RCC 7860 (cell line): ENCODE measurements at places on chromosomes 11 and 22.
A peak's percentile ranks its signal among the peaks of the same experiment; 100 is the strongest.

GRCh38 chr11:63443714-63444113 lies 47.3 kb downstream of the PLAAT5 start:
- DNase-seq = no peak

DNA sequence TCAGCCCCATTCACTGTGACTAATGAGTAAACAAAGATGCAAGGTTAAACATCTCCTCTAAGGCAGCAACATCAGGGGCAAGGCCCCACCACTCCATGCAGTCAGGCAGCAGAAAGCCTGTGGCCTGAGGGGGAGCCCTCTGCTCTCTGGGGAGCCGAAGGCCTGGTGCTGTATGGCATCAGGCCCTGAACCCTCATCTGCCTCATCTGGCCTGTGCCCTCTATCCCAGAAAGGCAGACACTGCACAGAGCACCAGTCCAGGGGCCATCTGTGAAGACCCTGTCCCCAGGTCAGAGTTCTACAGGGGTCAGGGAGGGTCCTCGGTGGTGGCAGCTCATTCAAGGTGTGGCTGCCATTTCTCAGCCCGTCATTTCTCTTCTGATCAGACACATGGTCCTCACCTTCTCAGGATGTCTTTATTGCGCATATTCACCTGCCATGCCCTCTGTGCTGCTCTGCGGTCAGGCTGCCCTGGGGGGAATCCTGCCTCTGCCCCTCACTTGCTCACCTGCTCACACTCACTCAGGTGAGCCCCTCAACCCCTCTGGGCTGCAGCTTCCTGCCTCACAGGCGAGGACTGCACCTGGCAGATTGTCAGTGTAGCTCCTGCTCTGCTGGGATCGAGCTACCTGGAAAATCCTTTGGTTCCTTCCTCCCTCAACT lies 103.1 kb upstream of the PITPNB start:
- no peak for DNase-seq

DNA sequence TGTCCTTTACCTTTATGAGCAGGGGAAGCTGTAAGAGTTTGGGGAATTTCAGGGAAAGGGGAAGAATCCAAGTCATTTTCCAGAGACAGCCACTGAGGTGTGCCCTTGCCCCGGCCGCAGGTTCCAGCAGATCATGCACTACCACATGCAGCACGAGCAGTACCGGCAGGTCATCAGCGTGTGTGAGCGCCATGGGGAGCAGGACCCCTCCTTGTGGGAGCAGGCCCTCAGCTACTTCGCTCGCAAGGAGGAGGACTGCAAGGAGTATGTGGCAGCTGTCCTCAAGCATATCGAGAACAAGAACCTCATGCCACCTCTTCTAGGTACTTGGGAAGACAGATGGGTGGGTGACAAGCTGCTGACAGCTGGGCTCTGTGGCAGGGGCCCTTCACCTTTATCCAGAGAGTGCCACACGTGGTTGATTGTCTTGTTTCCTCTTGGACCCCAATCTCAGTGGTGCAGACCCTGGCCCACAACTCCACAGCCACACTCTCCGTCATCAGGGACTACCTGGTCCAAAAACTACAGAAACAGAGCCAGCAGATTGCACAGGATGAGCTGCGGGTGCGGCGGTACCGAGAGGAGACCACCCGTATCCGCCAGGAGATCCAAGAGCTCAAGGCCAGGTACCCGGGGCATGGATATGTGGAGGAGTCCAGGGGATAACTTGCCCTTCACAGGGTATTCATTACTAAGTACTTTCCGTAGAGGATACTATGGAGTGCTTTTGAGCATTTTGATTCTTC lies 5.8 kb upstream of the HMBS start:
- no peak for DNase-seq

- DNase-seq = no peak
Measured at GRCh38 chr11:34218067-34218466, 112.6 kb downstream of the NAT10 start.

- no peak for DNase-seq
Measured at GRCh38 chr11:97570636-97571035, 1180.8 kb downstream of the JRKL start.

- DNase-seq = no peak
Measured at GRCh38 chr22:45320357-45320976, 10.7 kb downstream of the FAM118A start.

- peak; percentile 33 for DNase-seq
Measured at GRCh38 chr22:44623771-44624510, 78.1 kb upstream of the PRR5 start.

DNA sequence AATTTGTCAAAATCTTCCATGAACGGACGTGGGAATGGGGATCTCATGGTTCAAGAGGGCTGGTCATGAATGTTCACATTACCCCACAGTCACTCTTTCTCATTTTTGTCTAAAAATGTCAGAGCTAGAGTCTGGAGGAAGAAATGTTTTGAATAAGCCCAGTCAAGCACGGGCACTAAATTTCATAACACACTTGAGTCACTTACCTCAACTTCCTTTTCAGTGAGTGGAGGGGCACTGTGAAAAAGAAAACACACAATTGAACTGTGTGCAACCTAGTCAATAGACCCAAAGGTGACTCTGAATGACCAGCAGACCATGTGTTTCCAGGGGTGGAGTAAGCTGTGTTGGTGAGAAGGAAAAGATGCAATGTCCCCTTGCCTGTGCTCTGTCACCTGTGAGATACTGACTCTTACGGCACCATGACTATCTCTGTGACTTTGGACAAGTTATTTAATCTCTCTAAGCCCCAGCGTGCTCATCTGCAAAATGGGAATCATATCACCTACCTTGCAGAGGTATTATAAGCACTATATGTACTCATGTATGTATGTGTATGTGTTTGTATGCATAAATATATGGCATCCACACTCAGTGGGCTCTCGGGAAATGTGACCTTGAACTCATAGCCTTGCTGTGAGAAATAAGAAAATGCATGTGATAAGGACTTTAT lies 38.2 kb upstream of the LYVE1 start:
- no peak for DNase-seq

DNA sequence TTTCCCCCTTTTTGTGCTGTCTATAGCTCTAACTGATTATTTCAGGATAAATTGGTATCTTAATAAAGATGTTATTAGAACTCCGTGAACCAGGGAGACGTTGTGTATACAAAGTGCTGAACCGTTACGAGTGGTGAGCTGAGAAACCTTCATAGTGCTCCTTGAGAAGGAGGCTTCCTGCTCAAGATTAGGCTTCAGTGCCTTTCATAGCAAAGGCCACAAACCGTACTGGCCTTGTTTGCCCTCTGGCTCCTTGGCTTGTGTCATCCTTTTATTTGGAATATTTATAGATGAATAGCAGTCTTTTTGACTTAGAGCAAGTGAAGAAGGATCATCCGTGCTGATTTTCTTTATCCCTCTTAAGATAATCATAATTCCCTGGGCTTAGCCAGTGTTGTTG lies 16.3 kb downstream of the EIF3L start:
- no peak for DNase-seq

- DNase-seq = no peak
Measured at GRCh38 chr11:15858881-15859280, 497.5 kb downstream of the SOX6 start.

GRCh38 chr11:104549019-104549418 lies 349.2 kb downstream of the CASP12 start:
- DNase-seq = no peak

- DNase-seq = no peak
Measured at GRCh38 chr11:83480811-83481210, 194.6 kb upstream of the CCDC90B start.

- DNase-seq = no peak
Measured at GRCh38 chr11:116172156-116172555, 600.6 kb downstream of the BUD13 start.

DNA sequence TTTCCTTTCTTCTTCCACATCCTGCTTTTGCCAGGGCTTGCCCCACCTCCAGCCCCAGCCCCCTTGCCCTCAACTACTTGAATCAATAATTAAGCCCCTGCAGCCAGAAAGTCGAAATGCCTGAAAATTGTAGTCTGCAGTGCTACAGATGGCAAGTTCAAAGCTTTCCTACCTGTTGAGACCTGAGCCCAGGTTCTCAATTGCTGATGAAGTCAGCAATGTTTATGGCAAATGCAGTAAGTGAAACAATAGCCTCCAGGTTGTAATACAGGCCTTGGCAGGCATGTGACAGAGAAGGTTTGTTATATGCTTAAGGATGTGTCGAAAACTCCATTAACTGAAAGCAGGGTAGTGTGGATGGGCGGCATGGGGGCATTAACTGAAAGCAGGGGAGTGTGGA lies 181.1 kb upstream of the SESN3 start:
- DNase-seq = no peak

- DNase-seq = no peak
Measured at GRCh38 chr11:128725630-128726319, 31.9 kb downstream of the FLI1 start.

DNA sequence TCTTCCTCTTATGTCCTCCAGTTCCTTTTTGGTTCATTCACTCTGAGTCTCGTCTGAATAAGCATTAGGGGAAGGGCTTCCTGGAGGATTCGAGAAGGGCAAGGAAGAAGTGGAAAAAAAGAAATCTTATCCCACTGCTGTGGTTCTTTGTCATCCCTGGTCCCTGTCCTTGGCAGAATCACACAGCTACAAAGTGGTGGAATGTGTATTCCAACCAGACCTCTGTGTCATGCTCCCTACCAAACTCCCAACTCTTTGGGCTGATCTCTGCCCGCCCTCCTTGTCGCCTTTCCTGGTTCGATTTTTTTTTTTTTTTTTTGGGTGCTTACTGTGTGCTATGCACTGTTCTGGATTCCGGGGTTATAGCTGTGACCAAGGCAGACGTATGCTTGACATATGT lies 61.0 kb downstream of the TEAD1 start:
- DNase-seq = no peak

GRCh38 chr22:43126501-43127165 lies 16.1 kb downstream of the BIK start:
- DNase-seq = peak; percentile 85

DNA sequence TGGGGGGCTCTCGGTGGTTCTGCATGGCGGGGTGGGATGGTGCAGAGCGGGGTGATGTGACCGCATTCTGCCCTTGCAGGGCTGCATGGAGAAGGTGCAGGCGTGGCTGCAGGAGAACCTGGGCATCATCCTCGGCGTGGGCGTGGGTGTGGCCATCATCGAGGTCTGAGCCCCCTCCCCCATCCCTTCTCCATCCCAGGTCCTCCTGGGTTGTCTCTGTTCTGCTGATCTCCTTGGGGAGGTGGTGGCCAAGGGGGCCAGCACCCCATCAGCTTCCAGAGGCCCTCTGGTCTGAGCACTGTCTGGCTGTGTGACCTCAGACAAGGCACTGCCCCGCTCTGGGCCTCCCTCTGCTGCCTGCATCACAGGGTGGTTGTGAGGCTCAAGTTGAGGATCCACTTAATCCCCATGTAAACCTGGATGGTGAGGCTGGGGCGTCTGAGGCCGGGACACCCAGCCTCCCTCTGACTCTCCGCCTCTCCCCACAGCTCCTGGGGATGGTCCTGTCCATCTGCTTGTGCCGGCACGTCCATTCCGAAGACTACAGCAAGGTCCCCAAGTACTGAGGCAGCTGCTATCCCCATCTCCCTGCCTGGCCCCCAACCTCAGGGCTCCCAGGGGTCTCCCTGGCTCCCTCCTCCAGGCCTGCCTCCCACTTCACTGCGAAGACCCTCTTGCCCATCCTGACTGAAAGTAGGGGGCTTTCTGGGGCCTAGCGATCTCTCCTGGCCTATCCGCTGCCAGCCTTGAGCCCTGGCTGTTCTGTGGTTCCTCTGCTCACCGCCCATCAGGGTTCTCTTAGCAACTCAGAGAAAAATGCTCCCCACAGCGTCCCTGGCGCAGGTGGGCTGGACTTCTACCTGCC lies 53.3 kb downstream of the CD82 start:
- DNase-seq = no peak

DNA sequence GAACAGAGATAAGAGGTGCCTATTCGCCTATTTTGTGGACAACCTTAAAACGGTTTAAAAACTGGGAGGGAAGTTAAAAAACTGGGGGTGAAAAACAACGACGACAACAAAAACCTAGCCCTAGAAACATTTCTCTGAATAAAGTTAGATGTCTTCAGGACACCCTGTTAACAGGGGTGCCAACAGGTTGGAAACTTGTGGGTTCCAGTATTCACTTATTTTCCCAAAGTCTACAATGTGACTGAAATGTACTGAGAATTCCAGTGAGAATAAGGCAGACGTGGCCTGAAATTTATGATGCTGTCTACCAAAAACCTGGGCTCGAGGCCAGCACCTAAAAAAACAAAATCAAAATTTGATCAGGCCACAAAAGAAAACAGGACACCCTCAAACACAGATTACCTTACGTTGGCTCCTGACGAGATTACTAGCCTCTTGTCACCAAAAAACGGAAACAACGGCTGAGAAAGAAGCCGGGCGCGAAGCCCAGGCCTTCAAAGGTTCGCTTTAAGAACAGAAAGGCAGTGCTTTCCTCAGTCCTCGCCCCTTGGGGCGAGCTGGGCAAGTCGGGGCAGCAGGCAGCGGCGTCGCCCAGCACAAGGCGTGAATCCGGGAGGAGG lies 906 bp downstream of the CCDC90B start:
- no peak for DNase-seq

DNA sequence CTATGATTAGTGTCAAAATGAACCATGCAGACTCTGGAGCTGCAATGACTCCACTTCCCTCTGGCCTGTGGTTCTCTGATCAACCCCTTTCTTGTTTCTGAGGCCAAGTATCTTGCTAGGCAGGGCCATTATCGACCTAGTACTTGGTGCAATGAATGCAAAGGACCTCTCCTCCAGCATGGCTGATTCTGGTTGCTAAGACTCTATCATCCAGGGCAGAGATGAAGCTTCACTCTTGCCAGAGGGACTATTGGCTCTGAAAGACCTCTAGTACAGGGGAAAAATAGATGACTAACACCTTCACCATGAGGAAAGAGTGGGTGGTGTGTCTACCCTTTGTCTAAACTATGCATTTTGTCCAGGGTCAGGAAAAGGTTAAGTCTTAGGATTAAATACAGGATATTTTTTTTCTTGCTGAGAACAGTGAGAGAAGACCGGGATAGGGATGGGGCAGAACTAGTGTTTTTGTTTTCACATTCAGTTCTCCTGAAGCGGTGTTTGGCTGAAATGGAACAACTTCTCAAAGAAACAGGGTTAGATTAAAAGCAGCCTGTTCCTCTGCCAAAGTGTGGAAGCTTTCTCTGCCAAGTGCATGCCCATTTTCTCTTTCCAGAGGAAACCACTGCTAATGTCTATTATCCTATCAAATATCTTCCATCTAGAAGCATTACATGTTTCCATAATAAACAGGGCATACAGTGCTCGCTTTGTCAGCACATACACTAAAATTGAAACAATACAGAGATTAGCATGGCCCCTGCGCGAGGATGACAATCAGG lies 5.0 kb upstream of the MTFP1 start:
- peak; percentile 67 for DNase-seq

- DNase-seq = no peak
Measured at GRCh38 chr11:9092853-9093778, 1.7 kb upstream of the SCUBE2 start.

- DNase-seq = no peak
Measured at GRCh38 chr22:29331213-29331612, 15.7 kb upstream of the RASL10A start.

- no peak for DNase-seq
Measured at GRCh38 chr22:37672206-37672919, 3.1 kb upstream of the LGALS1 start.

DNA sequence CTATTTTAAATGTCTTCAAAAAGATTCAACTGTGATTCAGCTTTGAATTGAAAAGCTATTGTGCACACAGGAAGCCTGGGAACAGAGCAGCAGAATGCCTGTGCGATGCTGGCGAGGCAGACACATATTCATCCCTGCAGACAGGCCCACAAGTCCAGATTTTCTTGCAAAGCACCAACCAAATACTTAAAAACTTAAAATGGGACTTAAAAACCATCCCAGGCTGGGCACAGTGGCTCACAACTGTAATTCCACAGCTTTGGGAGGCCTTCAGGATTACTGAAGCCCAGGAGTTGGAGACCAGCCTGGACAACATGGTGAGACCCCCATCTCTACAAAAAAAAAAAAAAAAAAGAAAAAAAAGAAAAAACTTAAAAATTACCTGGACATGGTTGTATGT lies 122.6 kb upstream of the SERPIND1 start:
- no peak for DNase-seq
